NCI-H1436 treated with DMSO at 0.1 percent for 48 hours (cell line): ENCODE measurements at places on chromosomes 1 and 21.

GRCh38 chr1:15618655-15619525, 1.6 kb downstream of the DDI2 start:
- no peak for DNase-seq

DNA sequence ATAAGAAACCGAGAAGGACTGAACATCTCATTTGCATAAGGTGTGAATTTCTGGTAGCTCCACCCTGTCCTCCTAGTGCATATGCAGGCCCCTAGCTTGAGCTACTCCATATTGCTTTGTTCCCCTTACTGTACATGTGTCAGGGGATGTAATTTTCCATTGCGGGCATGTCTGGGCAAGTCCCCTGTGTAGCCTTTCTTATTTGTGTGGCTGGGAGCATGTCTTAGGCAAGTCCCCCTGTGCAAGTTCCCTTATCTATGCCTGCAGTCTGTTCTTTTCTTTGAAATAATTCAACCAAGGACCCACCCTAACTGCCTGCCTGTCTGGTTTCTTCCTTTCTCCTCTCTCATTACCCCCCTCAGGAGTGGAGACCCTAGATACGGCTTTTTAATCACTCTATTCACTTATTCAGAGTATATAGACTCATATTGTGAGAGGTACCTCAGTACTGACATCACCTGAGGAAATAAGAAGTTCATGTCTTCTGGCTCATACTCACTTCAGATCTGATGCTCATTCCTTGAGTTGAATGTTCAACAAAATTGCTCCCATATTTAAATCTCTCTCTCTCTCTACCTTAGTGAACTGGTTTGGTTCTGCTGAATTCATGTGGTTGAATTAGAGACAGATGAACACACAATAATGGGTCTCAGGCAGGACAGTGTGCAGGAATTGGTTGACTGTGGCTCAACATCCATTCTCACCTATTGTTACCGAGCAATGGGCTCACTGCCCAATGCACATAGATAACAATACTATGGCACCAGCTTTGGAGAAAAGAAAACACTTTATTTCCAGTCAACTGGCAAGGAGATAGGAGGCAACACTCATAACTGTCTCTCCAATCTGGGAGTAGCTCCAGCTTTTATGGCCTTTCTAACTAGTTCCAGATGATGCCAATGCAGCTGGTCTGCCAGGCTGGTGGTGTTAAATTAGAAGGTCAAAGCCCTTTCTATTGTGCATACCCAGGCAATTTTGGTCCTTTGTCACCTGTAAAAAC, 27.9 kb upstream of the NPL start:
- no peak for DNase-seq

GRCh38 chr1:5858844-5859407, 133.3 kb downstream of the NPHP4 start:
- no peak for DNase-seq

- DNase-seq: no peak
Observed at GRCh38 chr1:117106478-117106877, 15.1 kb downstream of the TRIM45 start.

DNA sequence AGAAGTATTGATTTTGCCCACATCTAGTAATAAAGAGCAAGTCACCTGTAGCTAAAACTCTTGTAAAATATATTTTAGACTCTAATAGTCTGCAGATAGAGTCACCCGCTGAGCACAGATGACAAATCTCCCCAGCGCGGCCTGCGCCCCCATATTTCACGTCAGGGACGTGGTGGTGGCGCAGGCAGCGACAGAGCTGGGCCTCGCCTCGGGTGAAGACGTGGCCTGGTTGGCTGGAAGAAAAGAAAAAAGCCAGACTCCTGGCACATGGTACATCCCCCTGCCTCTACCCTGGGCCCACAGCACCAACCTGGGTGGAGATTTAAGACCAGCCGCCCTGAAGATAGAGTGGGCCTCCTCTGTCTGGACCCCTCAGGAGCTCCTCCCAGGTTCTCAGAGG, 6.0 kb upstream of the DMBX1 start:
- DNase-seq: no peak

DNA sequence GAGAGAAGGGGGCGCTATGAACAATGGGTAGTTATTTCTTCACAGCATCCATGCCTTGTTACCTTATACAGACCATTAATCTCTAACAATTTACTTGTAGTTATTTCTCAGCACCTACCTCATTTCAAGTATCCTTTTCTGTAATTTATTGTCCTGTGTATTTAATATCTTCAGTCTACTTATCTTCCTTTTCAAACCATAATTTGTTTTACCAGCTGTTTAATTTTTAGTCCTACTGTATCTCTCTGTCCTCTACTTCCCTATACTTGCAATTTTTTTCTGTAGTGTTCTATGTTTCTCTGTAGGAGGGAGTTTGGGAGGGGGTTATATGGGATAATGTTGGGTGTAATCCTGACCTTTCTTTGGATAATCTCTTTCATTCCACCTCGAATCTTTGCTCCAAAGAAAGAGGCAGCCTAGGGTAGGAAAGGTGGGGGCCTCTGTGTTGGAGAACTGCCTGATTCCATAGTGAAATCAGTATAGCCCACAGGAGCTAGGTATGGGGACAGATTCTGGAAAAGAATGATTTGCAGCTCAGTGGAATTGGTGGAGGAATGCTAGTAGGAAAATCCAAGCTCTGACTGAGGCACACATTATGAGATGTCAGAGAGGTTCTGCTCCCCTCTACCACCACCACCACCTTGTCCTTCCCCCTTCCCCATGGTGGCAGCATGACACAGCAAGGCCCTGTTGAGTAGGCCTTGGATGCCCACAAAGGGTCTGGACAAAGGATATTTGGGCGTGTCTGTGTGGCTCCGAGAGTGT, 642 bp downstream of the MLLT11 start:
- DNase-seq: no peak

DNA sequence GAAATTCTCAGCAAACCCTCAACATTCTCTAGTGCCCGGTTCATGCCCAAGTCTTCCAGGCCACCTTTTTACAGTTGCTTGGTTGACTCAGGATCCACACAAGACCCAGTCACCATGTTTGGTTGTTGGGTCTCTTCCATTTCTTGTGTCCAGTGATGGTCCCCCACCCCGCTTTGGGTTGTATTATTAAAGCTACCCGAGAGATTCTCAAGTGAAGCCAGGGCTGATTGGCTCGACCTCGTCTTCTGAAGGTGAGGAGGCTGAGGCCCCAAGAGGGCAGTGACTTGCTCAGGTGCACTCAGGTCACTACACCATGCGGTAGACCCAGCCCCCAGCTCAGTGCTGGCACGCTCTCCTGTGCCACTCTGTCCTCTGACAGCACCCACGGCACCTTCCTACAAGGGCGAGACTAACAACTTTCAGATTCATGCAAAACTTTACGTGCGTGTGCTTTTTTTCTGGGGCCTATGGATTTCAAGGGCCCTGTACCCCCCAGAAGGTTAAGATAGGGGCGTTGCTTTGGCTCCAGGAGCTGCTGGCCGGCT, 50.3 kb downstream of the CAPN9 start:
- no peak for DNase-seq

DNA sequence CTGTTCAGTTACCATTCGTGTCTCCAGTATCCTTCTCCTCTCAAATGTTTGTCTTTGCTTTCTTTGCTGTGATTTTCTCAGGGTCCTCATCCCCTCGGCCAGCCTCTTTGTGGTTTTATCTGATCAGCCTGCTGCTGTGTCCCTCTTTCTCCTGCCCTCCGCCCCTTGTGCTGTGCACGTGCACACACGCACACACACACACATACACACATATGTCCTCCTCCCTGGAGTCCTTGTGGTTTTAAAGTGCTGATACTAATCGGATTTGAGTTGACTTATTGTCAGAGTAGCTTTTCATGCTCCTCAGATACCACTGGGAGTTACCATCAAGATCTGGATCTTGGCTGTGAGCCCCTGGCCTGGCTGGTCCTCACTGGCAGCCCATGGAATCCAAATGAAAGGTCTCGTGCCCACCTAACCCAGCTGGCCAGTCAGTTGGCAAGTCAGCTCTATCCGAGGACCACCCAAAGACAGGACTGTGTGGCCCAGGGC, 34.1 kb downstream of the QSOX1 start:
- no peak for DNase-seq

GRCh38 chr1:210302501-210302900, 26.2 kb upstream of the HHAT start:
- DNase-seq: no peak

GRCh38 chr1:114448370-114449036, 62.5 kb downstream of the TRIM33 start:
- DNase-seq: no peak

GRCh38 chr1:197024460-197024859, 42.6 kb downstream of the F13B start:
- no peak for DNase-seq

DNA sequence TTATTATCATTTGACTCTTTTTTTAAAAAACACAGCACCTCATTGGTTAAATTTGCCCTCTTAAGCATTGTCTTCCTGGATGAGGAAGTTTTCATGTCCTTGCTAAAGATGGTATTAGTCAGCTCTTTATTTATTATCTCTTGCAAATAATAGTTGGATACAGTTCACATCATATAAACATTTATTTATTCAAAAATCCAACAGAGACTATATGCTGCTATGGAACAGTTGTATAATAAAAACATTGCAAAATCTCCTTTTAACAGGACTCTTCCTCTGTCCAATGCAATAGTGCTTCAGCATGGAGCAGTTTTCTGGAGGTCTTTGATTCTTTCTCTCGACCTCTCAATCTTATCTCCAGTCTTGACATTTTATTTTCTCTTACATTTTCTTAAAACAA, 49.5 kb upstream of the VCAM1 start:
- DNase-seq: no peak

DNA sequence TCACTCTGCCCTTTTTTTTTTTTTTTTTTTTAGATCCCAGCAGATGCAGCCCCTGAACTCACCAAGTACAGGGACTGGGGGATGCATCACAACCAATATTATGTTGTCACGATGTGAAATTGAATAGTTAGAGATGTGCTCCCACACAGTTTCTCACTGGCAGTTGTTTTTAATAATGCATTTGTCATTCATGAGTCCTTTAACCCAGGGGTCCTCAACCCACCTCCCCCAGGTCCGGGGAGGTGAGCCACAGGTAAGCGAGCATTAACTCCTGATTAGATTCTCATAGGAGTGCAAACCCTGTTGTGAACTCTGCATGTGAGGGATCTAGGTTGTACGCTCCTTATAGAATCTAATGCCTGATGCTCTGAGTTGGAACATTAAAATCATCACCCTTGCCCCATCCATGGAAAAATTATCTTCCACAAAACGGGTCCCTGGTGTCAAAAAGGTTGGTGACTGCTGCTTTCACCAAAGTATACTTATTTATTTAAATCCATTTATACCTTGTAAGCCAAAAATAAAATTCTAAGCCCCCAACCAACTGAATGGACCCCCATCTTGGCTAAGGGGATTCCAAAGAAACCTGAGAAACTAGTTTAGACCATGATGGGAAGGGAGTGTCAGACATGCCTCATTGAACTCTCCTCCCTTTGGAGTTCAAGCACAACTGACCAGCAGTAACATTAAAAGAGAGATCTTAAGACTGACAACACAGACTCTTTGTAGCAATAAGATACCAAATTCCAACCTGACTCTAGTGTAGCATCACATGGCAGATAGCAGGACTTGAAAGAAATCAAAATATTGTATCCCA, 119.3 kb upstream of the ATP1A1 start:
- DNase-seq: no peak

GRCh38 chr1:205332015-205332791, 10.7 kb upstream of the NUAK2 start:
- DNase-seq: no peak

GRCh38 chr1:3453891-3454810, at the start of gene ARHGEF16:
Gene ARHGEF16 (plus strand): TSS chr1:3454665. CDS start chr1:3463085, 8,420 bp downstream.
- no peak for DNase-seq

DNA sequence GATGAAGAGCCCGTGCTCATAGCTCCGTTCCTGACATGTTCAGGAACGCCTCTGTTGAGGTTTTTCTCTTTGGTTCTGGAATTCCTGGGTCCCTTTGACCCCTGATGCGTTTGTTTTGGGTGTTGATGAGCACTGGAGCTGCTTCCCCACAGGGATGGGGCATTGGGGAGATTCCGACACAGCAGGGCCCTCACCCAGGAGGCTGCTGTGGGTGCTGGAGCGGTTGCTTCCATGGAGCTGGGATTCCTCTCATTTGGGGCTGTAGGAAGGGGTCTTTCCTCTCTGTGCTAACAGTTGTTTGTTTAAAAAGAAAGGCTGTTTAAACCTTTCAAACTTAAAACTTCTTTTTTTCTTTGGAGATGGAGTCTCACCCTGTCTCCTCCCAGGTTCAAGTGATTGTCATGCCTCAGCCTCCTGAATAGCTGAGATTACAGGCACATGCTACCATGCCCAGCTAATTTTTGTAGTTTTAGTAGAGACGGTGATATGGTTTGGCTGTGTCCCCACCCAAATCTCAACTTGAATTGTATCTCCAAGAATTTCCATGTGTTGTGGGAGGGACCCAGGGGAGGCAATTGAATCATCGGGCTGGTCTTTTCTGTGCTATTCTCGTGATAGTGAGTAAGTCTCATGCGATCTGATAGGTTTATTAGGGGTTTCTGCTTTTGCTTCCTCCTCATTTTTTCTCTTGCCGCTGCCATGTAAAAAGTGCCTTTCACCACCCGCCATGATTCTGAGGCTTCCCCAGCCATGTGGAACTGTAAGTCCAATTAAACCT, 48.9 kb downstream of the SKI start:
- DNase-seq: no peak

DNA sequence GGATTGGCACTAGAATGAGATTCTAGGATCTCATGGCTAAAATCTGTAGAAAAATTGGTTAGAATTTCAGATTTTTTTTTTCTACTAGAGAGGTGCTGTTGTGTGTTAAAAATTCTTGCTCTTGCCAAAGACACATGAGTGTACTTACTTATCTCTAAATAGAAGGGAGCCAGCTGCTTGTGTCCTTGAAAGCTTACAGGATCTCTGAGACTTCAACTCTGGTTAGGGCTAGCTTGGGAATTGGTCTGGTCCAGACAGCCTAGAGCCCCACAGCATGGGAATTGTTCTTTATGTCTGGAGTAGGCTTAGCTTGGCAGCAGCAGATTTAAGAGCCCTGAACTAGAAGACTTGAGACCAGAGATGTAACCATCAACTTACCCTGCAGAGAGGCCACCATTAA, 37.3 kb downstream of the MACO1 start:
- no peak for DNase-seq

DNA sequence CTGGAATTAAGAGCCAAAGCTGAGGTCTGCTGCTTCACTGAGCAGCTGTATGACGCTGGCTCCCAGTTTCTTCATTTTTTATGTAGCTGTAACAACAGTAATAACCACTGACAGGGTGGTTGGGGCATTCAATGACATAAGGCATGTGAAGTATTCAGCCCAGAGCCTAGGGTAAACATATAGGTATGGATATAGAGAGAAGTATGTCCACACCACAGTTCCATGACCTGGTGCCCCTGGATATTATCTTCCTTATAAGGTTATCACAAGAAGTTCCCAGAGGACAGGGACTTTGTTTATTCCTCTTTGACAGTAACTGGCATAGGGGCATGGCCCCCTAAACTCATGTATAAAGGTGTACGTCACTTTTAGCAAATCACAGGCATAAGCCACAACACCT, 14.7 kb downstream of the RAB42 start:
- no peak for DNase-seq
